ENCODE measurements at places on chromosomes 6 and 20.

- no peak for DNase-seq
These were observed 95.3 kb upstream of the C6orf118 start for GRCh38 chr6:165404697-165405096.

GRCh38 chr20:63049191-63049518 lies 42.4 kb upstream of the BHLHE23 start:
- DNase-seq: no peak

DNA sequence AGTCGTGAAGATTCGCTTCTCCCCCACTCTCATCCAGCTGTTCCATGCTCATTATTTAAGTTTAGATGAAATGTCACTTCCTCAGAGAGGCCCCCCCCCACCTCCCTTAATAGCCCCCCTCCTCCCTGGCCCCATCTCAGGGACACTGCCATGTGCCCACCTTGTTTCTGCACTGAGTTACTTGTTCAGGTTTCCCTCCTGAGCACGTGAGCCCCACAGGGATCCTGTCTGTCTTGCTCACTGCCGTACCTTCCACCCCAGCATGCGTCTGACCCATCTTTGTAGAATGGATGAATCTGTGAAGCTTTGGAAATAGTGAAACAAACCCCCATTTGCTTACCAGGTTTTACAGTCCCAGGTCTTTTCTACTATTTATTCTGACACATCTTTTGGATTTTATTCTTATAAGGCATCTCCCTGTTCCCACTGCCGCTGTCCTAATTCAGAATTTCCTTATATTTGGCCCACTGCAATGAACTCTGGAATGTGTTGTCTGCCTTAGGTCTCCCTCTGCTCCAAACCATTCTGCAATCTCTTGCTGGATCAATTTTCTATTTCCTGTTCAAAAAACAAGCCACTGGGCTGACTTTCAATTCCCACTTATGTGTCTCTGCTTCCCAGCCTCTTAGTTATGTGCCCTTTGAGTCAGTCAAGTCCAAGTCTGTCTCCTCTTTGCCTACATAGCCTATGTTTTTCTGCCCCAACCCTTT lies 136.5 kb upstream of the ECI2 start:
- DNase-seq: no peak

- no peak for DNase-seq
These were observed 61.6 kb downstream of the MDGA1 start for GRCh38 chr6:37636116-37636515.

DNA sequence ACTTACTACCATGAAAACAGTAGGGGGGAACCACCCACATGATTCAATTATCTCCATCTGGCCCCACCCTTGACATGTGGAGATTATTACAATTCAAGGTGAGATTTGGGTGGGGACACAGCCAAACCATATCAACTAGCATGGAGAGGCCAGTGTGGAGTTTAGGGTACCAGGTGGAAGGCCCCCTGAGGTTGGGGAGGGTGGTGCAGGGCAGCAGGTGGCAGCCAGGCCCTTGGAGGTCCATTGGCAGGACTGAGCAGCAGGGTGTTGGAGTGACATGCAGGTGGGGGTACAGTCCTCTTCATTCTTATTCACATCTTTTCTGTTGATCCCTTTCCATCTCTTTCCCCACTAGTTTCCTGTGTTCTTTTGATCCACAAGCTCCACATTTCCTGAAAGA lies 42.9 kb downstream of the PHACTR3 start:
- no peak for DNase-seq

DNA sequence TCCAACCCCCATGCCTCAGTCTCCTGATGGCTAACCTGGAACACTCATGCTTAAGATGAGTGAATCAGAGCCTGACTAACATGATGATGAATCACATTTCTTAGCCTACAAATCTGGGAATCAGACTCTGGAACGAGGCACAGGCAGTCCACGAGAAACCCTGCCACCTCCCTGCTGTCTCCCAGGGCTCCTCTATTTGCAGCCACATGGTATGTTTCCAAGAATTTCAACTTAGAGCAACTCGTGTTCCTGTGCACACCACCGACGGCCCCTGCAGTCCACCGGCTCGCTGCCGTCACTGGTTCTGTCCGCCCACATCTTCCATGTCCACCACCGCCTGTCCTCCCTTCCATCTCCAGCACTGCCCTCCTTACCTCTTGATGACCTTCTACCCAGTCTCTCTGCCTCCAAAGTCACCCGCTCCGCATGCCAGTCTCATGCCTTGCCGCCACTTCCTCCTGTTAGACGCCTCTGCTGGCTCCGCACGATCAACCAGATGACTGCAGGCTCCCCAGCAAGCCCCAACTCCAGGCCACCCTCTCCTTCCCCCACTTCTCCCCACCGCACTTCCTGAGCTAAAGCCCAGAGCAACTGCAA lies 87.6 kb downstream of the AGPAT4 start:
- no peak for DNase-seq

GRCh38 chr6:16752206-16752866 lies 8.9 kb downstream of the ATXN1 start:
- no peak for DNase-seq
